Omental fat pad (tissue), 4 donors: ENCODE measurements at places on chromosomes 5 and 9. TPM values are rescaled to one million over a fixed set of nuclear protein-coding genes. Genes with fewer than 3 reads are reported as not detected.

MELK gene
- total RNA-seq = 0.56 TPM

PTCD2 gene
- 8.8 TPM for total RNA-seq

STC2 gene
- 29.8 TPM for total RNA-seq

TOR4A gene
- 13.1 TPM for total RNA-seq

- DNase-seq = no peak
Observed at GRCh38 chr5:108387758-108388157, 5.9 kb upstream of the FBXL17 start.

DNA sequence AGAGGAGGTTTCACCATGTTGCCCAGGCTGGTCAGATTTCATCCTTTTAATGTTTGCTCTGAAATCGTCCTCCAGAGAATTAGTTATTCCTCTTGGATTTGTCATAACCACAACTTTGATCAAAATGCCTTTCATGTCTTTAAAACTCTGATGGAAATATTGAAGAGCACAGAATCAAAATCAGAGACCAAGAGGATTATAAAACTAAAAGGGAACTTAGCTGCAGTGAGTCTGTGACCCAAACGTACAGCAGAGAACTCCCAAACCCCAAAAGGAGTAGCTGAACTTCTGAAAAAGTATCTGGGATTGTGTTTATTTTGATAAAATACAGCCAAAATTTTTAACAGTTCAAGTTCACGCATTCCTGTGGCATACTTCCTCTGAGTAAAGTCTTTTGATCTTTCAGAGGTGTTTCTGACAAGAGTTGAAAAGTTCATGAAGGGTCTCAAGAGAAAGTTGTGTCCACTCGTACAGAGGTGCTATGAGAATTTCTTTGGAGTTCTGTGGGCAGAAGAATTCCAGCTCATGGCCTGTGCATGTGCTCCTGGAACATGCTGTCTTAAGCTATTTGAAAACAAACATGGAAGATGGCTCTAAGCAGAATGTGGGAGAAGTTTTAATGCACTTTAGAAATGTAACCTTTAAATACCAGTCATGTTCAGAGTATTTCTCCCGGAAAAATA is 124.0 kb downstream of the ESM1 start:
- no peak for DNase-seq

DNA sequence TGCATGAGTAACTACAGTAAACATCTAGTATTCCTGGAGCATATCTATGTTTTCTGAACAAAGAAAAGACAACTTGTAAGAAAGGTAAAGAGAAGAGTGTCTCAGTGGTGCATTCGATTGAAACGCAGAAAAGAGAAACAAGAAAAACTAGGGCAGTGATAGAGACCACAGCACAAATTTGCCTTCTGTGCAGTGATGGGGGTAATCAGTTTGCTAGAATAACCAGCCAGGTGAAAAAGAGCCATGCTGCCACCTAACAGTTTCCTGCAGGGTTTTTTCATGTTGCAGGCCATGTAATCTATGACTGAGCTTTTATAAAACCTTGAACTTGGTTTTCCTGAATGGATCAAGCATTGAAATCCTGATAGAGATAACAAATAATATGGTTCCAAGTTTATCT is 198.4 kb upstream of the MEF2C start:
- no peak for DNase-seq

DNA sequence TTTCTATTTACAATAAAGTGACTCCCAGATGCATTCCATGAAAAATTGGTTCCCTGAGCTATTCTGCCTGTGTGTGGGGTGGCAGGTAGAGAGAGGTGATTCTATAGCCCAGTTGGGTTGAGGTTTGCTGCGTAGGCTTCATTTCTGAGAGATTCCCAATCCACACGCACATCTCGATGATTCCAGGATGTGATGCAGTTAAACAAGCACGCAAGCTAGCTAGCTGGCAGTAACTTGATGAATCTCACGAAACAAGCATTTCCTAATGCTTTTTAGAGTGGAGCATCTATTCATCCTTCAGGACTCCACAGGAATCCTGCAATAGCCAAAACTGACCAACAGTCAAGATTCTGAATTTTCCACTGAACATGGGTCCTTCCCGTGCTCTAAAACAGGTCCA is 43.8 kb upstream of the CER1 start:
- DNase-seq = no peak

- no peak for DNase-seq
Observed at GRCh38 chr9:14653511-14653910, 39.7 kb downstream of the ZDHHC21 start.

DNA sequence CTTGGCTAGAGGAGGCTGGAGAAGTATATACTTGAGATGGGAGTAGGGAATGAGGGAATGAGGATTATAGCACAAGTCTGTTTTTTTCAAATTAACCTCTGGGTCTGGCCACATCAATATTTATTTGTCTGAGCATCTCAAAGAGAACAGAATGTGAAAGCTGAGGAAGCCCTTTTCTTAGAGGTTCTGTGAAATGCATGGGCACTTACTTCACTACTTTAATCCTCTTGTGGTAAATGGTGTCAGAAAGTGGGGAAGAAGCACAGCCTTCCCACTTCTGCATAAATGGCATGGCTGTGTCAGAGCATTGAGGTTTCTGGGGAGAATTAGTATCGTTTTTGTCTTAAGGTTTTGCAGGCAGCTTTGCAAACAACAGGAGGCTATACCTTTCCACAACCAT is 48.6 kb downstream of the SPATA31D1 start:
- DNase-seq = no peak

DNA sequence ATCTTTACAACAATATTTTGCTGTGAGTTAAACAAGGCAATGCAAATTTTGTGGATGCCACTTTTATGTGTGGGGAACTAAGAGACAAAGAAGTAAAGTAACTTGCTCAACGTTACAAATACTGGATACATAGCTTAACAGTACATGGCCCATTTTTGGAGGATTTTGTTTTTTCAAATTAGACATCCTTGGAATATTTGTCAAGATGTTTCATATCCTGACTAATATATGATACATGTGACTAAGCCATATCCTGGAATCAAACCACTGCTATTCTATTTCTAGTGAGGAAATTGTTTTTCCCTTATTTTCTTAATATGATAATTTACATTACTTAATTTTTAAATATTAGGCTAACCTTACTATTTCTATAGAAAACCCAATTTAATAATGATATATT is 529.8 kb downstream of the DMRTA1 start:
- no peak for DNase-seq

- DNase-seq = no peak
Observed at GRCh38 chr9:98101868-98102273, 17.2 kb downstream of the TRIM14 start.

- no peak for DNase-seq
Observed at GRCh38 chr5:159763562-159763961, 152.7 kb upstream of the ADRA1B start.
